ENCODE measurements at places on chromosomes 11 and 22.
A peak's percentile ranks its signal among the peaks of the same experiment; 100 is the strongest.

DNA sequence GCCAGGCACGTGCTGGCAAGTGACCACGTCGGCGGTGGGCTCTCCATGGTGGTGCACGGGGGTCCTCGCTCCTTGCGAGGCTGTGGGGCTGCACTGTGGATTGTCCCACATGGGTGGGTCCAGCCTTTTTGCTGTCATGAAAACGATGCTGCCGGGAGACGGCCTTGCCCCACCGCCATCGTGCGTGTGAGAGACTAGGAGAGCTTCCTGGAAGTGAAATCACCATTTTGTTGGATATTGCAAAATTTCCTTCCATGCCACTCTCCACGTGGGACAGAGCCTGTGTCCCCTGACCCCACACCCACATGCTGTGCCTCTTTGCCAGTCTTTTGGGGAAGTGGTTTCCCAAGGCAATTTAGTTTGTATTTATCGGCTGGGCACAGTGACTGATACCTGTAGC is 18.2 kb upstream of the GRAMD4 start:
- DNase-seq, result no peak

- DNase-seq, result no peak
Measured at GRCh38 chr11:21603886-21604285, 589.0 kb upstream of the ANO5 start.

DNA sequence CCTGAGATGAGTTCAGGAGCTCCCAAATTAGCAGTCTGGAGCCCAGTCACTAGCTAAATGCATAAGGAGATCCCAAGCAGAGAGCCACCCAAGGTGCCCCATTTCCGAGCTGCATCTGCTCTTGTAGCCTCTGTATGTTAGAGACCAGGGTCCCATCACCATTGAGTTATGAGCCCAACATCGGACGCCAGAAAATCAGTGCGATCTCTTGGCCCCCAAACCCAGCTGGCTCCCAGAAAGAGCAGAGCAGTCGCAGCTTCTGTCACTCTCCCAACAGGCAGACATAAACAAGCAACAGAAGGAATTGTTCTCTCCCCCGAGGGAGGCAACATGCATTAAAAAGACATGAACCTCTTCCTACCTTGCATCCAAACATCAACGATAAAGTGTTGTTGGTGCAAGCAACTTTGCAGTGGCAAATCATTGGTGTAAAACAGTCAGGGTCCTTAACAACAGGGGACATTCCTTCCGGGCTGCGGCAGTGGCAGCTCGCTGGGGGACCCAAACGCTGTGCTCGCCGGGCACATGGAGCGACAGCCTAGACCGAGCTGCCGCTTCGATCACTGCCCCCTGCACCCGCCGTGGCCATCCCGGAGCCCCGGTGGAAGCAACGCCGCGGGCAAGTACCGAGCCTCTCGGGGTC is 907.1 kb downstream of the DLG2 start:
- no peak for DNase-seq

- DNase-seq, result no peak
Measured at GRCh38 chr11:126606484-126606883, 251.0 kb downstream of the ST3GAL4 start.

- peak; percentile 24 for DNase-seq
Measured at GRCh38 chr11:17063171-17064002, 14.1 kb downstream of the RPS13 start.

DNA sequence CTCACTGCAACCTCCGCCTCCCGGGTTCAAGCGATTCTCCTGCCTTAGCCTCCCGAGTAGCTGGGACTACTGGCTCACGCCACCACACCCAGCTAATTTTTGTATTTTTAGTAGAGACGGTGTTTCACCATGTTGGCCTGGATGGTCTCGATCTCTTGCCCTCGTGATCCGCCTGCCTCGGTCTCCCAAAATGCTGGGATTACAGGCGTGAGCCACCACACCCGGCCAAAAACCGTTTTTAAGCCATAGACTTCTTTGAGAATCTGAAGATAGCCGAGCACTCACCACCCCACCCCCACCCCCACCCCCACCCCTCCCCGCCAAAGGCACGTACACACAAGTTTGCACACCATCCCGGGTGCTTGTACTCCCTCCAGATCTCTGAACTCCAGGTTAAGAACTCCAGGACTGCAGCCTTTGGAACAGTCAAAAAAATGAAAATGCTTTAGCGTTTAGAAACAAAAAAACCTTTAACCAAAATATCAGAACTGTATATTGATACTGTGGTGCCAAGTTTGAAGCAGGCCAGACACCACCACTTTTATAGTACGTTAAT is 1.5 kb downstream of the CRKL start:
- no peak for DNase-seq

All from thymus (tissue), 14 donors.